ENCODE measurements at places on chromosomes 12 and 14. TPM values are rescaled to one million over a fixed set of nuclear protein-coding genes. Genes with fewer than 3 reads are reported as not detected.
A peak's percentile ranks its signal among the peaks of the same experiment; 100 is the strongest.

VDR gene
- 0.48 TPM for total RNA-seq

SLC17A8 gene
- total RNA-seq, result not detected

PSMC1 gene
- total RNA-seq, result 129 TPM

NEK9 gene
- 69.6 TPM for total RNA-seq

SLC25A47 gene
- not detected for total RNA-seq

- no peak for DNase-seq
Observed at GRCh38 chr14:37140176-37140575, 32.2 kb downstream of the SLC25A21 start.

GRCh38 chr12:117850048-117850447 lies 118.7 kb downstream of the KSR2 start:
- DNase-seq, result peak; percentile 54

GRCh38 chr12:9711664-9712063 lies 21.2 kb downstream of the CLECL1 start:
- DNase-seq, result no peak

DNA sequence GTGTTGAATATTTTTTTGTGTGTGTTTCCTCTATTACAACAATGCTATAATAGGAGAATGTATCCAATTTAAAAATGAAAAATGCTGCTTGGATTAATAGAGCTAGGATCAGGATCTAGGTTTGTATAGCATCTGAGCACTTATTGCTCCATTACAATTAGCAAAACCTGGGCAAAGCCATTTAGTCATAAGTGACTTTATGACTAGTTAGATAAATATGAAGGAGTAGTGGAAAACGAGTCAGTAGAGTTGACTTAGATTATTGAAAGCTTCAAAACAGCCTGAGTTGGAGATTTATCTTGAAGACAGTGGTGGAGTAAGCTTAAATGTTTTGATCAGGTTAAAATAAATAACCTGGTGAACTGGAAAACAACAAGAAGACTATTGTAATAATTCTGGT lies 2.8 kb downstream of the MED21 start:
- no peak for DNase-seq

METTL1 gene
- total RNA-seq, result 24.8 TPM

- DNase-seq, result peak; percentile 69
Observed at GRCh38 chr12:19440019-19440858, 947 bp downstream of the AEBP2 start.

DNA sequence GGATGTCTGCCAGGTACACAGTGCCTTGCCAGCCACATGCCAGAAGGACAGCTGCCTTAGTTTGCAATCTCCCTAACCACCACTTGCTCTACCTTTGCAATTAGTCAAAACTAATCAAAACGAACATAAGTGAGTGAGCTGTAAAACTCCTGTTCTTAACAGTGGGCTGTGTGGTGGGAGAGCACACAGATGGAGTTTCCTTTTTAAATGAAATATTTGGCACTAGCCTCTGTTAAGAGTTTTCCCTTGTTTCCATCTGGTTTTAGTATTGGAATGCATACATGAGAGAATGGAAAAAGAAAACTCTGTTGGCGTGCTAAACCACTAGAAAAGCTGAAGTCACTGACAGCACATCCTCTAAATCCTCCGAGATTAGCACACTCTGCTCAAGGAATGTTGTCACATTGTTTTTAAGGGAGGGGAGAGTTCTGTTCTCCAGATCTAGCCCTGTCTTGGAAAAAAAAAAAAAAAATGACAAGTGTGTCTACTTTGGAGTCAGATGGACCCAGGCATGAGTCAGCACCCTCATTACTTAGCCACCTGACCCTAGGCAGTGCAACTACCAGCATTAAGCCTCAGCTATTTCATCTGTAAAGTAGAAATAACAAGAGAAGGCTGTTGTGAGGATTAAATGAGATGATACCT lies 83.9 kb downstream of the STXBP6 start:
- DNase-seq, result peak; percentile 29

PIK3C2G gene
- not detected for total RNA-seq

OR6C70 gene
- not detected for total RNA-seq

ACVRL1 gene
- 404 TPM for total RNA-seq

KCNJ8 gene
- not detected for total RNA-seq

PTPRR gene
- total RNA-seq, result 0.46 TPM

SLCO1B1 gene
- total RNA-seq, result not detected

RAB3IP gene
- total RNA-seq, result 12.1 TPM

FBLN5 gene
- total RNA-seq, result 27.6 TPM

- no peak for DNase-seq
Observed at GRCh38 chr14:105885561-105886320, 359.4 kb downstream of the TMEM121 start.

- DNase-seq, result no peak
Observed at GRCh38 chr12:72256725-72257124, 15.4 kb upstream of the TRHDE start.

GRCh38 chr12:128083132-128083729 lies 183.7 kb upstream of the TMEM132C start:
- no peak for DNase-seq
